ENCODE measurements at places on chromosomes 16 and 17.

GRCh38 chr17:33261820-33262219 is 31.3 kb downstream of the ASIC2 start:
- DNase-seq = no peak

GRCh38 chr16:71373073-71373472 is 14.6 kb downstream of the CALB2 start:
- no peak for DNase-seq

- no peak for DNase-seq
Measured at GRCh38 chr16:30619638-30620037, 9.4 kb upstream of the ZNF689 start.

DNA sequence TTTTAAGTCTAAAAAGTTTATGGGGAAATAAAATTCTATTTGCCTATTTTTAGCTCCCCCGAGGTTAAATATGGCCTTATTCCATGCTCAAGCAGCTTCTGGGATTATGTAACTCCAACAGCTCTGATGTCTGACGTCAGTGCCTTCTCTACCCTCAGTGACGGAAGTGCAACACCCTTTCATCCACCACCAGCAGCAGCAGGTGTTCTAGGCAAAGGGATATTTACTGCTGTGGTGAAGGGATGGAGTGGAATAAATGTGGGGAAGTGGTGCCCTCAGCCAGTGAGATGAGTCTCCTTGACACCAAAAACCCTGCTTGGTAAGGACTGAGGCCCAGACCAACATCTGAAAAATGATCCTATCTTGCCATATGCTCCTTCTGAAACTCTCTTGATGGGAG is 247.4 kb downstream of the SHISA9 start:
- no peak for DNase-seq

DNA sequence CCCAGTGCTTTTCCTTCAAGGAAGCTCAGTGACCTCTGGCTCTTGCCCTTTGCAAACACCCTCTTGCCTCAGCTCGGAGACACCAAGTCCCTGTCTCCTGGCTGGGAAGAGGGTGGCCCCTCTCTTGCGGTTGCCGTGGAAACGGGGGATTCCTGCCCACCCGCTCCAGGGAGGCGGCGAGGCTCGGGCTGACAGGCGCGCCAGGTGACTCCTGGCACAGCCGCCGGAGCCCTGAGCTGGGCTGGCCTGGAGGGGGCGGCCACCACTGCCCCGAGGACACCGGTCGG is 71.4 kb downstream of the ABR start:
- DNase-seq = no peak

- DNase-seq = no peak
Measured at GRCh38 chr17:14268264-14268663, 31.6 kb upstream of the CDRT15 start.

- DNase-seq = peak; percentile 13
Measured at GRCh38 chr17:81832608-81833159, 407 bp downstream of the MCRIP1 start.

GRCh38 chr17:66527335-66527734 is 224.9 kb downstream of the PRKCA start:
- no peak for DNase-seq

DNA sequence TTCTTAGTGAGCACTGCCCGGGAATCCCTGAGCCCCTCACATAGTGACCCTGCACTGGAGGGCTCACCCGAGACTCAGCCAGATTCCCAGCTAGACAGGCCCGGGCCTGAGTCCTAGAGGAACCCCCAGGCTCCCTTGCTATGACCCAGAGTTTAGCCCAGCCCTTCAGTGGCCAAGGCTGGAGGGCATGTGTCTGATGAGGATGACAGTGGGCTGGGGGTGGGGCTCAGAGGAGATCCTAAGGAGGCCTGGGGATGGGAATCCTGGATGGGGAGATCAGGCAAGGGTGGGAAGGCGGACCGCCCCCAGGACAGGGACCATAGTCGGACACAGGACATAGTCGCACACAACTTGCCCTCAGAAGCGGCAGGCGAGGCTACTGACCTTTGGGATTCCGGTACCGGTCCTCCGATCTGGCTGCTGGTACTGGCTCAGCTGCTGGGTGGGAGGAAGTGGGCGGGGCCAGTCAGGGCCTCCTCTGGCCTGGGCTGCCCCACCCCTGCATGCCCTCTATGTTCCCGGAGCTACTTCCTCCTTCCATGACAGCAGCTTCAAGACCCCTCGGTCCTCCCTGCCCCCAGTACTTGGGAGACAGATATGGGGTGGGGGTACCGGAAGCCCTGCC is 1.1 kb downstream of the CD79B start:
- peak; percentile 17 for DNase-seq

DNA sequence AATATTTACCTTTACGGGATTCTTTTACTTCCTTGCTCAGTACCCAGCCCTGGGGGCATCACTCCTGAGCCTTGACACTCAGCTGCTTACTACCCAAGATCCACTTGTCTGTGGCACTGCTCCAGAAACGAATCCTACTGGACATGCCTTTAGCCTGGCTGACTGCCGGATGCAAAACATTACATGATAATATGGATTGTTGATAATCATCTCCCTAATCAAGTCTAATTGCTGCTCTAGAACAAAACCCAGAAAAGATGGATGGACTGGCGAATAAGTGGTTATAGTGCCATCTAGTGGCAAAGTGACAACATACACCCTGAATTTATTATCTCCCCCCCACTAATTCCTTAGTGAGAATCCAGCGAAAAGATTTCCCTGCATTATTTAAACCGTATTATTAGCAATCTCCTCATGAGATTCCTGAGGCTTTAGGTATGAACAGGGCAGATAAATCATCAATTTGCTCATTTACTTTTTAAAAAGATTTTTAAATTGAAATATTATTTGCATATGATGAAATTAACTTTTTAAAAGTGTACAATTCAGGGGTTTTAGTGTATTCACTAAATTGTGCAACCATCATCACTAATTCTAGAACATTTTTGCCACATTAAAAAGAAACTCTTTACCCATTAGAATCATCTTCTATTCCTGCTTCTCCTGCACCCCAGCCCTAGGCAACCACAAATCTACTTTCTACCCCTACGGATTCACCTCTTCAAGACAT is 61.6 kb downstream of the RGS9 start:
- DNase-seq = no peak

- DNase-seq = no peak
Measured at GRCh38 chr17:17551361-17551760, 40.1 kb downstream of the PEMT start.

GRCh38 chr17:55564081-55564480 is 52.8 kb upstream of the SMIM36 start:
- DNase-seq = no peak

GRCh38 chr17:51743477-51743876 is 415.0 kb downstream of the CA10 start:
- no peak for DNase-seq

- DNase-seq = peak; percentile 60
Measured at GRCh38 chr17:77107506-77108433, 33.0 kb upstream of the SEC14L1 start.

GRCh38 chr16:56355221-56355620 is 70.1 kb downstream of the AMFR start:
- no peak for DNase-seq

DNA sequence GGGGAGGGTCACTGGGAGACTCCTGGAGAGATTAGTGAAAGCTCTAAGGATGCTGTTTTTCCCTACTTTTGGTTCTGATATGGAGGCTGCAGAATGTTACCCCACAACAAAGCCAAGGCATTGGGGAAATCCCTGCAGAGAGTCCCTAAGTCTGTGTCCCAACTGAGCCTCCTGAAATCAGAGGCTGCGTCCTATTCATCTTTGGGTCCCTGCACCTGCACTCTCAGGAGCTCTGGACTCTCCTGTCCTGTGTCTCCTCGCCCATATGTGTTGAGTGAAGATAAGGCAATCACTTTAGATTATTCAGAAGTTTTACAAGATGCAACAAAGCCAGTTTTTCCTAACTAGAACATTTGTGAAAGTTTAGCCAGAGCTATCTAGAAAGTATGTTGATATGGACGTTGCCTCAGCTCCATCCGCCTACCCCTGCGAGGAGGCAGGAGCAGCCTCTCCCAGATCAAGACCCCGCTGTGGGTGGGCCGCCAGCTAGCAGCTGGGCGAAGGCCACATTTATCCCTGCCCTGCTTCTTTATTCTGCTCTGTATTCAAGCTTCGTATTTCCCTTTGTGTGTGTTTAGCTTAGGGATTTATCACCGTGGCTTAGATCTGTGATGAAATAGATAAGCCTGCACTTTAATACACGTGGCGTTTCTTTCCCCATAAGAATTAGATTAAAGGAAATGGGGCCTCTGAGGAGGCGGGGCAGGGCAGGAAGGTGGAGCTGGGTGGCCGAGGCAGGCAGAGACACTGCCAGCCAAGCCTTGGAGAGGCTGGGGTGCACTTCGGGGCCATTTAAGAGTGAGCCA is 37.4 kb downstream of the SHISA6 start:
- DNase-seq = no peak

DNA sequence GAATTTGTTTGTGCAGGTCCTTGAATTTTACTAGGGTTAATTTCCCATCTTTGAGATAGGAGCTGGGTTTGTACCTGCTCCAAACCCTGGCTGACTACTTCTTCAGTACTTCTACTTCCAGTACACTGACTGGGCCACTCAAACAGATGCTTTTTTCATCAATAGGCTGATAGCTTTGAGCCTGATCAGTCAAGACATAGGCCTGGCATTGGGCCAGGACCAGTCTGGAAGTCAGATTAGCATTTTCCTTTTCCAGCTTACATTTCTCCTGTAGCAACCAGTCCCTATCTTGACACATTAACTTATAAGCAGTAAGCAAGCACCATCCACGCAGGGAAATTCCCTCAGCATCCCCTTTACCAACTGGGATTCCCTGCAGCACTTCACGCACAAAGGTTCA is 7.5 kb upstream of the TMEM101 start:
- DNase-seq = no peak

GRCh38 chr17:20920815-20921199 is 122.0 kb downstream of the USP22 start:
- no peak for DNase-seq

- no peak for DNase-seq
Measured at GRCh38 chr17:30454635-30455034, 22.6 kb upstream of the GOSR1 start.

GRCh38 chr17:2292100-2292499 is 11.5 kb downstream of the SMG6 start:
- no peak for DNase-seq

DNA sequence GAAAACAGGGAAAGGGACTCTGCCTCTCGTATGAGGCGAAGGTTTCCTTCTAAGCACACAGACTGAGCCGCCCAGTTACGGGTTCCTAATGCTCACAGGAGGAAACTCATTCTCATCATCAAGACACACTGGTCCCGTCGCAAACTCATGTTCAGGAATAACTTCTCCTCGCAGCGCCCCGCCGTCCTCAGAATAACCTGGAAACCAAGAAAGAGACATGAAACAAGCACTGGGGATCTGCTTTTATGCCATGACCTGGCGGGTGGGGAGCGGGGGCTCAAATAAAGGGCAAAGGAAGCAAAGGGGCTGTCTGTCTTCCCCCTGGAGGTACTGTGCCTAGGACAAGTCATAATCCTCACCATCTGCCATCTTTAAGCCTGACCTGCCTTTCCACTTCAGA is 31.3 kb downstream of the WIPI1 start:
- no peak for DNase-seq

DNA sequence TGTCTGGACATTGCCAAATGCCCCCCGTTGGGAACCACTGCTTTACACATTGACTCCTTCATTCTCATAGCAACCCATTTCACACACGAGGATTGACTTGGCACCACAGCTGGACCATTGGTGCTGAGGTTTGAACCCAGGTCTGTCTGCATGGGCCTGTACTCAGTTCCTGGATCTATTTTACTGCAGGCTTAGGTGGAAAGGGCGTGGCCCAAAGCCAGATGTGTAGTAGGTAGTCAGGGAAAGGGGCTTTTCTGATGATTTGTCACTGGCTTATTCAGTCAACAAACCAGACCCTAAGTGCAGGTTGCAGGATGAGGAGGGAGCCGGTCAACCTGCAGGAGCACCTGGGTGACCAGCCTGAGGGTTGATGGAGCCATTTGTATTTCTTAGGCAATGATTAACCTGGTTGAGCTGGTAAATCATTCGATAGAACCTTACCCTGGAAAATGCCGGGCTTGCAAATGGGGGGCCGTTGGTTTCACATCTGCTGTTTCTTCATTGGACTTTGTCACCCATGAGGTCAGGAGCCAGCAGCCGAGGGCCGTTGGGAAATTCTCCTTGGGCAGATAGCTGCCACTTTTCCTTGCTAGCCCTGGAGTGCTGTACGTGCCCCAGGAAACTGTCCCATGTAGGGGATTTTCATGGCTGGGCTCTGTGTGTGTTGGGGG is 104.4 kb downstream of the CMIP start:
- DNase-seq = no peak

GRCh38 chr16:58574895-58575294 is 54.7 kb downstream of the CNOT1 start:
- DNase-seq = no peak

All from activated gamma-delta T cell treated with anti-CD3 and anti-CD28 coated beads, Interleukin-2, amount 50 U/mL, for 16 hours (primary cell).